ENCODE measurements at places on chromosomes 6 and 20.
A peak's percentile ranks its signal among the peaks of the same experiment; 100 is the strongest.

- no peak for DNase-seq
Measured at GRCh38 chr20:50367104-50367674, 143.0 kb upstream of the PTPN1 start.

- no peak for DNase-seq
Measured at GRCh38 chr6:107894809-107895396, 63.1 kb downstream of the SEC63 start.

GRCh38 chr6:35906499-35906846, 14.4 kb downstream of the SRPK1 start:
- DNase-seq = no peak

- peak; percentile 9 for DNase-seq
Measured at GRCh38 chr6:88870717-88871330, 92.6 kb downstream of the RNGTT start.
